ENCODE measurements at places on chromosomes 12 and 14.

DNA sequence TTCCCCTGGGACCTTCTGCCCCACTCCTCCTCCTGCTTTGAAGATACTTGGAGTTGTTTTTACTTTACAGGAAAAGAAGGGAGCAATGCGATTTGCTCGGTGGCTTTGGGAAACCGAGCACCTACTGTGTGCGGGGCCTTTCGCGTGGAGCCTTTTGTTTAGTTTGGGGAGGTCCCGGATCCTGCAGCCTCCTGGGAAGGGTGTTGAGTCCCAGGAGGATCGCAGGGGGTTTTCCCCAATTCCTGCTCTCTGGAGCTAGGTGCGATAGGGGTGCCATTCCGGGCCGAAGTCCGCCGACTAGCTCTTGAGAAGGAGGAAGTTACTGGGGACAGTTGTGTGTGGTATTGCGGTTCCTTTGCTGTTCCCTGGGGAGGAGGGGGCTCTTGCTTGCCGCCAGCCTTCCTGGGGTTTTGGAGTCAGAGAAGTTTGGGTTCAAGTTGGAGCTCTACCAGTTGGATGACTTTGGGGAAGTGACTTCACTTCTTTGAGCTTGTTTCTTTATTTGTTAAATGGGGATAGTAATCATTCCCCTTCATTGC, 1.1 kb downstream of the BRI3BP start:
- no peak for DNase-seq

- DNase-seq: peak; percentile 33
These were observed 154.3 kb downstream of the NTF3 start for GRCh38 chr12:5586201-5586600.

DNA sequence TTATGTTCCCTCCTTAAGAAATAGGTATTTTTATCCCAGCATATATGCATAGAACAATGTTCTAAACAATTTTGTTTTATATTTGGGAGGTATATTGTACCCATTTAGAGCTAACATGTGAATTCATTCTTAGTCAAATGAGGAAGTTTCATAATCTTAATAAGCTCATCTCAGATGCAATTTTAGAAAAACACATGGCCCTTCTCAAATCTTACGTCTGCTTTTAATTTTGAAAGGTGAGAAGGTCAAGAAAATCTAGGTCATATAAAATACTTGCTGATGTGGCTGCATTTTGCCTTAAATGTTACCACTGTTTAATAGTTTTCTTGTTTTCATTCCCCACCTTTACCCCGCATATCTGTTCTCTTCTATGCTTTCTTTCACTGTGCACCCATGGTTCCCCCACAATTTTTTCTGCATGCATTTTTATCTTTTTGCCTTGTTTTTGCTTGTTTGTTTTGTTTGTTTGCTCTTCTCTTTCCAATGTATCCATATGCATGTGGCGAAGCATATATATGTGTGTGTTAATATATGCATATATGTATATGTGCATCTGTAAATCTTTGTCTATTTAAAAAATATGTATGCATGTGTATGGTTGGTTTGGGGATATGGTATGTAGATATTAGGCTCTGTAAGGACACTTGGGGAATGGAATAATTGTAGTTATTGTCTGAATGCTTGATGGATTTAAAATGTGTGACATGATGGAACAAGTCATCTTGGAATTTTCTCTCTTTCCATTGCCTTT, 317.1 kb downstream of the BCAT1 start:
- DNase-seq: no peak

DNA sequence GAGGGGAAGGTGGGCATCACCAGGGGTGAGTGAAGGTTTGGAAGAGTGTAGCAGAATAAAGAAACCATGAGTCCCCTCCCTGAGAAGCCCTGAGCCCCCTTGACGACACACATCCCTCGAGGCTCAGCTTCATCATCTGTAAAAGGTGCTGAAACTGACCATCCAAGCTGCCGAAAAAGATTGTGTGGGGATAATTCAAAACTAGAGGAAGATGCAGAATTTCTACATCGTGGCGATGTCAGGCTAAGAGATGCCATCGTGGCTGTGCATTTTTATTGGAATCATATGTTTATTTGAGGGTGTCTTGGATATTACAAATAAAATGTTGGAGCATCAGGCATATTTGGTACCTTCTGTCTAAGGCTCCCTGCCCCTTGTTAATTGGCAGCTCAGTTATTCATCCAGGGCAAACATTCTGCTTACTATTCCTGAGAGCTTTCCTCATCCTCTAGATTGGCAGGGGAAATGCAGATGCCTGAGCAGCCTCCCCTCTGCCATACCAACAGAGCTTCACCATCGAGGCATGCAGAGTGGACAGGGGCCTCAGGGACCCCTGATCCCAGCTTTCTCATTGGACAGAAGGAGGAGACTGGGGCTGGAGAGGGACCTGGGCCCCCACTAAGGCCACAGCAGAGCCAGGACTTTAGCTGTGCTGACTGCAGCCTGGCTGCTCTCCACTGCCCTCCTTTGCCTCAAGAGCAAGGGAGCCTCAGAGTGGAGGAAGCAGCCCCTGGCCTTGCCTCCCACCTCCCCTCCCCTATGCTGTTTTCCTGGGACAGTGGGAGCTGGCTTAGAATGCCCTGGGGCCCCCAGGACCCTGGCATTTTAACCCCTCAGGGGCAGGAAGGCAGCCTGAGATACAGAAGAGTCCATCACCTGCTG, 7.0 kb downstream of the SERPINA1 start:
- no peak for DNase-seq

DNA sequence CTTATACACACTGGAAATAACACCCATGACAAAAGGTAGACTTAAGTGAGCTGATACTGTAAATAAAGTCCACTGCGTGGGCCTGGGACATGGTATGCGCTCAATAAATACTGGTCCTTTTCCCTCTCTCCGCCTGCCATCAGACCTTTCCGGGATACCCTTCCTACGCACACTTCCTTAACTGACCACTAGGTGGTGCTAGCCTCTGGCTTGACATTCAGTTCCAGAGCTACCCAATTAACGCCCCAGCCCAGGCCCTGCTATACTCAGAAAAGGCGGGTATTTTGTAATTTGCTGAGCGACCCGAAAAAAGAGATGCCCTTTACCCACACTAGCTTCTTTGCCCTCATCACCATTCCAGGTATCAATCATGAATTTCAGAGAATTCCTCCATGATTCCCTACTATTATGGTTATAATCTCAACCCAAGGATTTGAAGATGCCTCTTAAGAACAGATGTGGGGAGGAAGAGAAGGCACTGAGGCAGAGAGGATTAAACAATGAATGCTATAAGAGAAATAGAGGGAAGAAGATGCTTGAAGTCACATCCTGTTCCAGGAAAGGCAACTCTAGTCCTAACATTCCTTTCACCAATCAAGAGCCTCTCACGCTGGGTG, 3.9 kb upstream of the LRP1 start:
- DNase-seq: peak; percentile 74

- DNase-seq: no peak
These were observed 50.8 kb downstream of the GALNT9 start for GRCh38 chr12:132278401-132279183.

DNA sequence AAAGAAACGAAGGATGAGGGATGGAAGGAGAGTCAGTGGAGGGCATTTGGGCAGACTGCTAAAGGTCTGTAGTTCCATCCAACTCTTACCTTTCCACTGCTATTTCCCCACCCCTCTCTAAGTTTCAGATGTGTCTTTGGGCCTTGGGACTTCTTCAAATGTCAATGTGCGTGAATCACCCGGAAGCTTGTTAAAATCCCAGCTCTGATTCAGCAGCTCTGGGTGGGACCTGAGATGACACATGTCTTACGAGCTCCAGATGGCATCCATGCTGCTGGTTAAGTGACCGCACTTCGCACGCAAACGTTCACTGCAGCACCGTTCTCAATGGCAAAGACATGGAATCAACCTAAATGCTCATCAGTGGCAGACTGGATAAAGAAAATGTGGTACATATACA, 309.9 kb downstream of the VRK1 start:
- DNase-seq: no peak

GRCh38 chr14:106268013-106268727, 741.8 kb downstream of the TMEM121 start:
- DNase-seq: no peak

DNA sequence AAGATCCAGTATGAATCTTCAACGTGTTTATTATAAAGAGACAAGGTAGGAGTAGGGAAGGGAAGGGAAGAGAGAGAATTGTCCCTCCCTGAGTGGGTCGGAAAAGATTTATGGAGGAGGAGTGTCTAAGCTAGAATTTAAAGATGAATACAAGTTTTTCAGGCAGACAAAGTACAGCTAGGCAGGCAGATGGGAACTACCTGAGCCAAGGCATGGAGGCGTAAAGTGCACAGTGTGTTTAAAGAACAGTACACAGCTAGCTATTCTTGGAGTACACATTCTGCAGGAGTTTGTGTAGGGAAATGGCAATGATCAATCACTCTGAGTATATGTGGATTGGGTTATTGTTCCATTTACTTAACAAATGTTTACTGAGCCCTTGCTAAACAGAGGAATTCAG, 20.1 kb downstream of the PLEKHG7 start:
- DNase-seq: no peak

- DNase-seq: no peak
These were observed 3.0 kb upstream of the CLEC2B start for GRCh38 chr12:9872162-9872561.

DNA sequence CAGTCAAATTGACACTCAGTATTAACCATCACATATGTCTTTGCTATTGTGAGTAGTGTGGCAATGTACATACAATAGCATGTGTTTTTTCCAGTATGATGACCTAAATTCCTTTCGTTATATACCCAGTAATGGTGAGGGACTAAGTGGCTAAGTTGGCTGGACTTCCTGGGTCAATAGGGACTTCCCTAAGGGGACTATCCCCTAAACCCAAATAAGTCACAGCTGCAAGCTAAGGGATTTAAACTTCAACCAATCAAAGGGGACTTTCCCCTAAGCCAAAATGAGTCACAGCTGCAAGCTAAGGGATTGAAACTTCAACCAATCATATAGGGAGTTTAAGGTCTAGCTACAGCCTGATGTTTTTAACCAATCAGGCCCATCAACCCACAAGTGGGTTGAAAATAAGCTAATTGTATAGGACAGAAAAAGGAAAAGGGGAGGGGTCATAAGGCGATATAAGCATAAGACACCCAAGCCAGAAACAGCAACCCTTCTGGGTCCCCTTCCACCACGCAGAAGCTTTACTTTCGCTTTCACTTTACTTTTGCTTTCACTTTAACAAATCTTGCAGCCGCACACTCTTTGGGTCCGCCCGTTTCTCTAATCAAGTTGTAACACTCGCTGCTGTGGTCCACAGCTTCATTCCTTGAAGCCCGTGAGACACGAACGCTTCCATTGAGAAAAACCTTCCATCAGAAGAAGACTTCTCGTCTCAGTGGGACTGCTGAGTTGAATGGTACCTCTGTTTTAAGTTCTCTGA, 404.4 kb downstream of the FLRT2 start:
- DNase-seq: no peak

GRCh38 chr12:95548539-95549391, 2.5 kb downstream of the USP44 start:
- DNase-seq: peak; percentile 83

All from AG08396 (cell line).